ENCODE measurements at places on chromosomes 7 and 10.

DNA sequence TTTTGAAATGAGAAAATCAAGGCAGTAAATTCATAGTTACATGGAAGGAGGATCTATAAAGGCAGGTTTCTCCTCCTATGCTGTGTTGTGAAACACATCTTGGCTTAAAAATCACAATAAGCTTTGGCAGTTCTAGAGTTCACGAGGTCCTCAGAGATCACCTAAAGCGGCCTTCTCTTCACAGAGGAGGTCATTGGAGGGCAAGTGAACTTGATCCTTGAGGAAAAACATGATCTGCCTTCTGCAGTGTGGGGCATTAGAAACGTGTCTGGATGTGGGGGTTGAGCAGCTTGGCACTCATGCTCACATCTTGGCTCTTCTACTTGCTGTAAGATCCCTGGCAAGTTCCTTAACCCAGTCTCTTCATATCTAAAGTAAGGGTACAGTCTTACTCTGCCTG lies 96.1 kb upstream of the BMPER start:
- DNase-seq, result no peak

DNA sequence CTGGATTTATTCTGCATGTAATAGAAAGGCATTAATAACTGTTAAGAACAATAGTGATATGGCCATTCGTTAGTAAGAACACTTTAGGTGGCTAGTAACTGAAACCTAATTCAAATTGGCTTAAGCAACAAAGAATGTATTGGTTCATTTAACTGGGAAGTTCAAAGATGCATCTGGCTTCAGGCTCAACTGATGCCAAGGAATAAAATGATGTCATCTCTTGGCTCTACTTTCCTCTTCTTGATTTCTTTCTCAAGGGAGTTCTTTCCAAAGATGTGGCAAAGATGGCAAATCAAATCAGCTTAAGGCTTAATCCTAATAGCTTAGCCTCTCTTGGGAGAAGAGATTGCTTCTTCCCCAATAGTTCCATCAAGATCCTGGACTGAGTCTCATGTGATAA lies 51.6 kb downstream of the PIK3CG start:
- no peak for DNase-seq

DNA sequence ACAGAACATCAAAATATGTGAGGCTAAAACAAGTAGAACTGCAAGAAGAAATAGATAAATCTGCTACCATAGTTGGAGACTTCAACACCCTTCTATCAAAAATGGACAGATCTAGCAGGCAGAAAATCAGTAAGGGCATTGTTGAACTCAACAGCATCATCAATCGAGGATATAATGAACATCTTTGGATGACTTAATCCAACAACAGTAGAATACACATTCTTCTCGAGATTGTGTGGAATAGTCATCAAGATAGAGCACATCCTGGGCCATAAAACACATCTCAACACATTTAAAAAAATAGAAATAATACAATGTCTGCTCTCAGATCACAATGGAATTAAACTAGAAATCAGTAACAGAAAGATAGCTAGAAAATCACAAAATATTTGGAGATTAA lies 9.9 kb downstream of the IGFBP1 start:
- DNase-seq, result no peak

GRCh38 chr7:128729494-128729893 lies 9.7 kb upstream of the CALU start:
- DNase-seq, result no peak

DNA sequence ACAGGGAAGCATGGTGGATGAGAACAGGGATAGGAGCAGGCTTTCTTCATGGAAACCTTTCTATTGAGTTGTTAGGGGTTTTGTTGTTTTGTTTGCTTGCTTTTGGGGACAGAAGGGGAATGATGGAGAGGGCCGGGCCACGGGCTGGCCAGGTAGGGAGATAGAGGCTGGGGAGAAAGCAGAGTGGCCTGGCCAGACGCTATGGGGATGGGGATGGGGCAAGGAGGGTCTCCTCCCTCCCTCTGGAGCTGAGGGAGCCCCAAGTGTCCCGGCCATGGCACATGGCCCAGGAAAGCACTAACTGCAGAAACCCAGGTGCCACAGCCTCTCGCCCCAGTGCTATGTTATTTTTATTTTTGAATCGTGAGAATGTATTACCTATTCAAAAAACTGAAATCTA lies 10.0 kb downstream of the AOC1 start:
- DNase-seq, result no peak

DNA sequence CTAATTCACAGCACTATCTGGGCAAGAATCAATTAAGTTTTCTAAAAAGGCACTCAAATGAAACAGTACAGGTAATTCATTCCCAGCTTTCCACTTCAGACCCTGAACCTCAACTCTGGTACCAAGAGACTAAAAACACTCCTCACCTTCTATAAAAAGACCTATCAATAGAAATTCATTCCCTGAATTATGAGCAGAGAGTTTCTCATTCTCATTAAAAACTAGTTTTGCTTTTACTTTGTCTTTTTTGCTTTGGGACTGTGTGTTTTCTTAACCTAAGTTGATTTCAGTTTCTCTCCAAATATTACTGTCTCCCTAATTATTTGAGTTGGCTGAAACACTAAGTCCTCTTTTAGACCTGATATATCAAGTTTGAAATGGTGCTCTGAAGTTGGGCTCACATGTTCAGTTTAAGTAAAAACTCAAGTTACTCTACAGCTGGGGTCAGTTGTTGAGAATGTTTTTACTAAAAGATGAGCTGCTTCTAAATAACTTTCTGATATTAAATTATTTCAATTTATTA lies 189.5 kb downstream of the JAZF1 start:
- DNase-seq, result no peak

DNA sequence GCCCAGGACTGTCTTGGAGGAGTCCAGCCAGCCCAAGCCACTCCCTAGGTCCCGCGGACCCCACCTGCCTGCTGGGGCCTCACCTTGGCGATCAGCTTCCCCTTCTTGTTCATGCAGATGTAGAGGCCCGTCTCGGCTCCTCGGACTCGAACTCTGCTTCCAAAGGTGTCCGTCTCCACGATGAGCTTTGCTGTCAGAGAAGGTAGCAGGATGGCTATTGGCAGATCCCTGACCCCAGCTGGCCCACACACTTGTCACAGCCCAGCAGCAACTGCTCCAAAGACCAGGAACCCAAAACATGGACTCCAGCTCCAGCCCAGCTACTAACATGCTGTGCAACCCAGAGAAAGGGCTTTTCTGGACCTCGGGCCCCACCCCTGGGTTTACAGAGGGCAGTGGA lies 4.5 kb downstream of the FGF8 start:
- no peak for DNase-seq

GRCh38 chr10:122461367-122461728 lies at the start of gene HTRA1:
HTRA1 (plus strand) TSS chr10:122461553; CDS start chr10:122461653, 100 bp downstream.
- DNase-seq, result no peak

- DNase-seq, result no peak
Observed at GRCh38 chr7:38282081-38282480, 8.6 kb upstream of the TARP start.

- no peak for DNase-seq
Observed at GRCh38 chr10:123203393-123204126, 49.4 kb downstream of the BUB3 start.

DNA sequence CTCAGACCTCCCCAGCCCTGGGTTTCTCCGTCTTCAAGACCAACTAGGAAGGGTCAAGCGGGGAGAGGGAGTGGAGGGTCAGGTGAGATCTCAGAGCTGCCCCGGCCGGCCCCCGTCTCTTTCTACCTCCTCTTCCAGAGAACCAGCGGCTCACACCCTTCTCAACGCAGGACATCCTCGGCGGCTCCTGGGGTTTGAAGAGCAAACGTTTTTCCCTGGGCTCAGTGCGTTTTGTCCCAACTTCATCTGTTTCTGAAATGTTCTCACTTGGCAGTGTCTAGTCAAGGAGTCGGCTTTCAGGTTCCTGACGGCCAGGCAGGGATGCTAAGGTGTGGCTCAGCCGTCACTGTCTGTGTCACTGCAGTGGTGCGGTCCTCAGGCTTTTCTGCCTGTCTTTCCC lies 416.4 kb upstream of the FOXK1 start:
- DNase-seq, result no peak

DNA sequence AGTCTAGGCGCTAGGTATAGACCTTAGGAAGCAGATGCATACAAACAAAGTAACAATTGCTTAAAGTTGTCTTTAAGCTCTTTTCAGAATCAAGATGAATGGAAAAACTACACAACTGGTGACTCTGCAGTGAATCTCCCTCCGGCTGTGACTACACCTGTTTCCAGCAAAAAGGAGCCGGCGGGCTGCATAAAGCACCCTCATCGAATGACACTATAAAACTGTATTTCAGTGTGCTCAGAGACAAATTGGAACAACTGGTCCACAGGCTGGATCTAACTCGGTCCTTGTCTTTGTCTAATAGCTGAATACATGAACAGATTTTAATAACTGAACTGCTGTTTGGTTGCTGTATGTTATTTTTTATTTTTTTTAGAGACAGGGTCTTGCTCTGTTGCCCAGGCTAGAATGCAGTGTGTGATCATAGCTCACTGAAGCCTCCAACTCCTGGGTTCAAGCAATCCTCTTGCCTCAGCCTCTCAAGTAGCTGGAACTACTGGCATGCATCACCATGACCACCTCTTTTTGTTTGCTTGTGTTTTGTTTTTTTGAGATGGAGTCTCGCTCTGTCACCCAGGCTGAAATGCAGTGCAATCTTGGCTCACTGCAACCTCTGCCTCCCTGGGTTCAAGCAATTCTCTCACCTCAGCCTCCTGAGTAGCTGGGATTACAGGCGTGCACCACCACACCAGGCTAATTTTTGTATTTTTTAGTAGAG lies 64.2 kb upstream of the SVIL start:
- no peak for DNase-seq

- DNase-seq, result no peak
Observed at GRCh38 chr7:18278316-18278715, 217.2 kb upstream of the HDAC9 start.

DNA sequence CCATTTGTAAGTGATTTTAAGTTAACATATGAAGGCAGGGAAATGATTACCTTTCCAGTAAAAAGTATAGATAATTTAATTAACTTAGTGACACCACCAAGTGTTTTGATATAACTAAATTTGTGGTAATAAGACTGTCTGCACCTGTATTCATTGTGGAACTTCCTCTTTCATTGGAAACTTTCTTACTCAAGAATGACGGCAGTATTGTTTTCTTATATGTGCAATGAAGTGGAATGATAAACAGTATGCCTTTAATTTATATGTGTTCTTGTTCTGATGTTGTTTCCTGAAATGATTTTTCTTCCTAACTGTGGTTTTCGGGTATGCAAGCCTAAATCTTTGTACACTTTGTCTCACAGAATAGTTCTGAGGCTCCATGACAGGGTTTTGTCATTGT lies 46.4 kb downstream of the CASD1 start:
- DNase-seq, result no peak

GRCh38 chr7:98238976-98239375 lies 13.1 kb downstream of the TECPR1 start:
- no peak for DNase-seq

DNA sequence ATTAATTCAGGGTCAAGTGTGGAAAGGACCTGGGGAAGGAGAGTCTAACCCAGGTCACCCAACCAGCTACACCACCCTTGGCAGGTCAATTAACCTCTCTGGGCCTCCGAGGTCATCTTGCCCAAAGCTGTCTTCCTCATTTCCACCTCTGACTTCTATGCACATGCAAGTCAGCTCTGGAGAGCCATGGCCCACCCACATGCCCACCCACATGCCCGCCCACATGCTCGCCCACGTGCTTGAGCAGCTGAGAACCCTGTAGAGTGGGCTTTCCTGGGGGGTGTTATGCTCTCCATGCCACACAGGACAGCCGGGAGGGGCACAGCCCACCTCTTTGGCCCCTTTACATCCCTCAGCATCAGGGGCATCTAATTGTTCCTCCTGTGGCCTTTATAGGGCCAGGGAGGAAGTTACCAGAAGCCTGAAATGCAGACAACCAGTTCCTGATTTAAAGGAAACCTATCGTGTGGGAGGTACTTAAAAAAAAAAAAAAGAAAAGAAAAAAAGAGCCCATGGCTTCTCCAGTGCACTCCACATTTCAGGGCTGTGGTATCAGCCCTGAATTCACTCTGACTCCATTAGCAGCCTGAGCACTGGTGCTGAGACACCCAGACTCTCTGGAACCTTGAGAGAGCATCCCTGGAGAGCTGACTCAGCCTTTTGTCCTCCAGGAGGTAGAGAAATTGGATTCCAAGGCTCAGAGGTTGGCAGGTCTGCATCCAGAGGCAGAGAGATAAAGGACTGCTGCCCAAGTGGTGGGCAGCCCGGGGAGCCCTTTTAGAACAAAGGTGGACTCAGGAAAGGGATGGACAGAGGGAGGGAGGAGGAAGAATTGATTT lies 176.2 kb upstream of the ZMIZ1 start:
- no peak for DNase-seq

DNA sequence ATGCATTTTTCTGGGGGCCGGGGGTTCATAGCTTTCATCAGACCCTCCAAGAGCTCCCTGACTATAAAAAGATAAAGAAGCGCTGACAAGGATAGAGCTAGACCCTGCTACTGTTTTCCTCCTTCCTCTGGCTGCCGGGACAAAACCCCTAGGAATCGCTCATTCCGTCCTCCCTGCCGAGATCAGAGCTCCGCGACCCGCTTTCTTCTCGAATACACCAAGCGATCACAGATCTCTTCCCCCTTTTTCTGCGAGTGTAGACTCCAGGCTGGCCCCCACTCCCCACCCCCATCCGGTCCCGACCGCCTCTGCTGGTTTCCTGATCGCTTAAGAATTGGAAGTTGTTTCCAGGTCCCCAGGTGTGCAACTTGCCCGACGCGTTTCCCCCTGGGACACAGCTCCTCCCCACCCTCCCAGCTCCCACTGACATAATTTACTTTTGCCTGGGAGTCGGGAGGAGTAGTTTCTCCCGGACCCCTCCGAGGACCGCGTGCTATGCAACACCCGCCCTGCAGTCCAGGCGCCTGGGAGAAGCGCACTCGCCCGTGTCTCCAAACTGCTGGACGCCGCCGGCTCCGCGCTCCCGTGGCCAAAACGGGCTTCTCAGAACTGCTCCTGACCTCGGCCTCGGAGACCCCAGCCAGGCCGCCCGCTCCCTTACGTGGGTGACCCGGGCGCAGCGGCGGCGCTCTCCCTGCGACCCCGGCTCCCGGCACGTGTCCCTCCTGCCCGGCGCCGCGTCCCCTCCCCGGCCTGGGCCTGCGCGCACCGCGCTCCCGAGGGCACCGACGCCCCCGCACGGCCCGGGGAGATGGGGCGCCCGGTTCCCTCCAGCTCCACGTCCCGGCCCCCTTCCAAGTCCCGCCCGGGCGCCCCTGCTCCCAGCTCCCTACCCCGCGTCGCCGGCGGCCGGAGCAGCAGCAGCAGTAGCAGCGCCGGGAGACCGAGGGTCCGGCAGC lies 552 bp downstream of the IL15RA start:
- no peak for DNase-seq

DNA sequence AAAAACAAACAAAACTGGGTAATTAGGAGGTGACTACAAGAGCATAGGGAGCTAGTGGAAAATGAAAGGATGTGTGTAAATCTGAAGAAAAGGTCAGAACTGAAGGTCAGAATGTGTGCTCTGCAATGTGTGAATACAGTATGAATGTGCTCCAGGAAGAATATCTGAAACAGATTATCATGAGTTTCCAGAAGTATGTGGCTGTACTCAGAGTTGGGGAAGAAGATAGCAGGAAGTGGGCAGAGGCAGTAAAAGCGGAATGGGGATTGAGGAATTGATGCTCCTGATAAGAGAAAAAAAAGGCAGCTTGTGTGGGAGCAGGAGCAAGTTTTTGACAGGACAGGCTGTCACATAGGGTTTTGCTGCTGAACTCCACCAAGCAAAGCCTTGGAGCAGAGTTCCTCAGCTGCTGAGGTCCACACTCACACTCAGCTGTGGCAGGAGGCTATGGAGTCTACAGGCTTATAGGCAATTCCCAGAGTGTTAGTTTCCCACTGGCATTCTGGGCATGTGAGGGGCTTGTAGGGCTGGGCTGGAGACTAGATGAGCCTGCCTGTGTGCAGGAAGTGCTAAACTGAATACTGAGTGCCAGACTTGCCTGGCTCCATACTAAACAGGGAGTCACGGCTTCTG lies 22.9 kb downstream of the H2AZ2 start:
- DNase-seq, result no peak
